ENCODE measurements at places on chromosomes 1 and 21.
A peak's percentile ranks its signal among the peaks of the same experiment; 100 is the strongest.

- peaks cover 18% of the 10 kb centered on the region for H3K36me3 ChIP-seq
- DNase-seq = no peak
- no peak overlapping the region for H3K27ac ChIP-seq
- H3K4me1 ChIP-seq = peaks cover 6% of the 10 kb centered on the region
Measured at GRCh38 chr1:183824291-183824690, 19.4 kb downstream of the RGL1 start.

GRCh38 chr21:23837564-23837963 lies 1769.7 kb downstream of the MRPL39 start:
- DNase-seq = no peak
- no peaks in the 10 kb centered on the region for H3K4me1 ChIP-seq
- H3K4me3 ChIP-seq = no peak overlapping the region

DNA sequence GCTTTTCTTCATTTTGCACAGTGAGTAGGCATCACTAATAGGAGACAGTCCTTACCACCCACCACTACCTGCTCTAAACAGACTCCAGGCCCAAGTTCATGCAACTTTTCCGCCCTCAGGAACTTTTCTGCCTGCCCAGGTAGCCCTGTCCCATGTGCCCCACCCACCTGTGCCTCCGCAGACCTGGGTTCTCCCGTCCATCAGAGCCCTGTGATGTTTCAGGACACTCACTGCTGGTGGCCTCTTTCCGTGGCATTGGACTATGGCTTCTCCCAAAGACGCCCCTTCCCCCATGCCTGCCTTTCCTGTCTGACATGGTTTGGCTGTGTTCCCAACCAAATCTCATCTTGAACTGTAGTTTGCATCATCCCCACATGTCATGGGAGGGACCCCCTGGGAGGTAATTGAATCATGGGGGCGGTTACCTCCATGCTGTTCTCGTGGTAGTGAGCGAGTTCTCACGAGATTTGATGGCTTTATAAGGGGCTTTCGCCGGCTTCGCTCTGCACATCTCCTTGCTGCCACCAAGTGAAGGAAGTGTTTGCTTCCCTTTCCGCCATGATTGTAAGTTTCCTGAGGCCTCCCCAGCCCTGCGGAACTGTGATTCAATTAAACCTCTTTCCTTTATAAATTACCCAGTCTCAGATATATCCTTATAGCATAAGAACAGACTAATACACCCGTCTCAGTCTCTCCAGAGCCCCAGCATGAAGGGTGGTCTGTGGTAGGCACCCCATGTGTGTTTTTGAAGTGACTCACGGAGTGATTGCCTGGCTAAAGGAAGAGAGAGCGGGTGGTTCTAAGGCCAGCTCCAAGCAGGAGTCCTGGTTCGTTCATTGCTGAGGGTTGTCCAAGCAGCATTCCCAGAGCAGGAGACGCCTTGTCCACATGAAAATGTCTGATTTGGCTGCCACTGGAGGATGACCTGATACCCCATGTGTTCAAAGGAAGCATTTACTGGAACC lies 86.0 kb upstream of the ZBTB40 start:
- no peak for DNase-seq
- H3K27ac ChIP-seq = no peak overlapping the region
- H3K27me3 ChIP-seq = peaks cover 20% of the 10 kb centered on the region

DNA sequence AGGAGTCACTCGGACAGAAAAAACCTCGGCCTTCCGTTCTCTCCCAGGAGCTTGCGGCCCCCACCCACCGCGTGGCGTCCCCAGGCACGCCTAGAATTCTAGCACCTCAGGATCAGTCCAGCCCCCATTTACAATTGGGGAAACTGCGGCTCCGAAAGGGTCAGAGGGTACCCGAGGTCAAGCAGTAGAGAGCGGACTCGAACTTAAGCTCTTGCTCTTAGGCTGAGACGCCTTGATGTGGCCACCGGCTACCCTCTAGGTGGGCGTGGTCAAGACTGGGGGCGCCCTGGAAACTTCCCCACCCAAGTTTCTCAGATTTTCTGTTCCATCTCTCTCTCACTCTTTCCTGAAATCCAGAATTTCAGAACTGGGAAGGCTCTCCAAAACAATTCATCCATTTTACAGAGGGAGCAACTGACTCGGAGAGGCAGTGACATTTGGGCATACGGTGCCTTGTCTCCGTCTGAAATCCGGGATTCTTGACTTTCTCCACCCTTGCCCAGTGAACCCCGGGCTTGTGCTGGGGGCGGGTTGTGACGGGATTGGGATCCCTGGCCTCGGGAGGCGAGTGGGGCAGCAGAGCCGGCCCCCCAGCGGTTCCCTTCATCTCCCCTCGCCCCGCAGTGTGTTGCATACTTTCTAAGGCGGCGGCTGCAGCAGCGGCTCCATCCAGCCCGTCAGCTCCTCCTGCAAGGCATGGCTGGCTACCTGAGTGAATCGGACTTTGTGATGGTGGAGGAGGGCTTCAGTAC lies 777 bp downstream of the AZIN2 start:
- no peak for DNase-seq
- peaks cover 15% of the 10 kb centered on the region for H3K27me3 ChIP-seq
- peaks cover 10% of the 10 kb centered on the region for H3K4me1 ChIP-seq
- H3K27ac ChIP-seq = no peak overlapping the region
- peak overlapping the region; percentile 83 for H3K4me3 ChIP-seq
- H3K36me3 ChIP-seq = no peaks in the 10 kb centered on the region

GRCh38 chr21:35007348-35007747 lies 41.8 kb downstream of the RUNX1 start:
- no peak for DNase-seq
- H3K4me3 ChIP-seq = no peak overlapping the region
- no peak overlapping the region for H3K27ac ChIP-seq
- peaks cover 2% of the 10 kb centered on the region for H3K27me3 ChIP-seq

DNA sequence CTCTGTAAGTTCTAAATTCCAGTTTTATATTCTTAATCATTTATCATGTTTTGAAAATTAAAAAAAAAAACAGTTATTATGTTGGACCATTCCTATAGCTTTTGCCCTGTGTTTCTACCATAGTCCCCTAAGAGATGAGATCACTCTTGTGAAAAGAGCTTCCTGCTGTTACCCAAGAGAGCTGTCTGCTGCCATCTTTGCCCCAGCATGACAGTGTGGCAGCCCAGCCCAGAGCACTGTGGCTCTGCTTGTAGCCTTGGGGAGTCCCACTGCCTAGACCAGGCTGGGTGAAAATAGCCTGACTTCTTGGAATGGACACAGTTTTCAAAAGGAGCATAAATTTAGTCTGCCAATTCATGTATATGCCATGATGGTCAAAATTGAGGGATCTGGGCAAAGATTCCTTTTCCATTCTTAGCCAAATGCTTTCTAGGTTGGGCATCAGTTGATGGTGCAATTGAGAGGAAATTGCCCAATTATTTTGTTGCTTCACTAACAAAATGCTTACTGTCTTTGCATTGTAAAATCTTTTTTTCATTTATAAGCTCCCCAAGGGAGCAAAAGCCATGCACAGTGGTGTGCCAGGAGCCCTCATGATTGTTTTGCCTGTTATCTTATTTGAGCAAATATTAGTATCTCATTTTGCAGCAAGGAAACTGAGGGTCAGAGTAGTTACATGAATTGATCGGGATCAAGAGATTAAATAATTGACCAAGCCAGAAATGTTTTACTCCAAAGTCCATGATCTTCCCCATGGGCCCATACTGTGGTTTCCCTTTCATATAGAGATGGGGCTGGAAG lies 72.8 kb downstream of the ETS2 start:
- DNase-seq = no peak
- no peaks in the 10 kb centered on the region for H3K36me3 ChIP-seq

GRCh38 chr1:221766210-221766609 lies 24.3 kb upstream of the DUSP10 start:
- DNase-seq = no peak
- peak overlapping the region; percentile 45 for H3K4me3 ChIP-seq
- H3K27me3 ChIP-seq = no peaks in the 10 kb centered on the region

- DNase-seq = no peak
- no peaks in the 10 kb centered on the region for H3K27me3 ChIP-seq
- no peak overlapping the region for H3K4me3 ChIP-seq
- H3K36me3 ChIP-seq = no peaks in the 10 kb centered on the region
Measured at GRCh38 chr1:93440706-93441105, 7.2 kb upstream of the FNBP1L start.

- peaks cover 61% of the 10 kb centered on the region for H3K4me1 ChIP-seq
- DNase-seq = no peak
- H3K27ac ChIP-seq = peak overlapping the region; percentile 96
- H3K36me3 ChIP-seq = no peaks in the 10 kb centered on the region
- H3K4me3 ChIP-seq = no peak overlapping the region
- H3K27me3 ChIP-seq = no peaks in the 10 kb centered on the region
Measured at GRCh38 chr1:94104127-94104684, 16.7 kb downstream of the ABCA4 start.

DNA sequence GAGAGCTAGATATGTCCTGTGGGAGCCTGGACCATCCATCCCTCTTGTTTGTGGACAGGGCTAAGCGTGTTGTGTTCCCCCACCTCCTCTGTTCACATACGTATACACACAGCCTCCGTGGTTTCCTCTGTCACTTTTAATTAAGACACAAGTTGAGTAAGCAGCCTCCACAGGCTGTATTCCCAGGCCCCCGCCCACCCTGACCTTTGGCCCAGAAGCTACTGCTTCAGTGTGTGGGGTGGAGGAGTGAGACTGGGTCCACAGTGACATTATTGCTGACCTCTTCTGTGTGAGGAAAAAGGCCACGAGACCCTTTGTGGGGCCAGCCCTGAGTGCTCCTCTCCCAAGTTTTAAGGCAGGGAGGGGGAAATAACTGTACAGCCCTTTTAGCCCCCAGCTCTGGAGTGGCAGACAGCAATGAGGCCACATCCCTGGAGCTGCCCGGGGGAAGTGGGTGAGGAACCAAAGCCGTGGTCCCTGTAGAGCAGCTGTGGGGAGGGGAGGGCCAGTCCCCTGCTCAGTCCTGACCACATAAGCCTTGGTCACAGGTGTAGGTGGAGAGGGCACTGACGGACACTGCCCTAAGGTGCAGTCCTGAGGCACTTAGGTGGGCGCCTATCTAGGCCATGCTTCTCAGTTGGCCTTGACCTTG lies 4.4 kb downstream of the ELOVL1 start:
- no peak for DNase-seq
- peak overlapping the region; percentile 36 for H3K27ac ChIP-seq
- peaks cover 47% of the 10 kb centered on the region for H3K36me3 ChIP-seq
- peak overlapping the region; percentile 51 for H3K4me3 ChIP-seq

DNA sequence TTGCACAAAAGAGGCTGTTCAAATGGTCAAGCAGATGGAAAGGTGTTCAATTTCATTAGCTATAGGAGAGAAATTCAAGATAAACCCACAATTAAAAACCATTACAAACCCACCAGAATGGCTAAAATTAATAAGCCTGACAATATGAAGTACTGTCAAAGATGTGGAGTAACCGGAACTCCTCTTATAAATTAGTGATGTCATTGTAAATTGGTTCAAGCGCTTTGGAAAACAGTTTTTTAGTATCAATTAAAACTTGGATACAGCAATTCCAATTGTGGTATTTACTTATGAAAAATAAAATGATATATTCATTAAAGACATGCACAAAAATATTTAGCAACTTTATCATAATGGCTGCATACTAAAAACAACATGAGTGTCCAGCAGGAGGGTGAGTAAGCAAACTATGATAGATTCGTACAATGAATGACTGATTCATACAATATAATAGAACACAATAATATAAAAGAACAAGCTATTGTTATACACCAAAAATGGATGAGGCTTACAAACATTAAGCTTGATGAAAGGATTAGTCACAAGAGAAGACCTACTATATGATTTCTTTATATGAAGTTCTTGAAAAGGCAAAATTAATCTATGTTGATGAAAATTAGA lies 38.4 kb upstream of the FGGY start:
- H3K4me1 ChIP-seq = peaks cover 12% of the 10 kb centered on the region
- H3K27ac ChIP-seq = no peak overlapping the region
- H3K4me3 ChIP-seq = no peak overlapping the region

GRCh38 chr1:239778208-239778813 lies 313.4 kb upstream of the FMN2 start:
- H3K27ac ChIP-seq = no peak overlapping the region
- DNase-seq = no peak
- no peaks in the 10 kb centered on the region for H3K27me3 ChIP-seq
- H3K4me3 ChIP-seq = no peak overlapping the region

DNA sequence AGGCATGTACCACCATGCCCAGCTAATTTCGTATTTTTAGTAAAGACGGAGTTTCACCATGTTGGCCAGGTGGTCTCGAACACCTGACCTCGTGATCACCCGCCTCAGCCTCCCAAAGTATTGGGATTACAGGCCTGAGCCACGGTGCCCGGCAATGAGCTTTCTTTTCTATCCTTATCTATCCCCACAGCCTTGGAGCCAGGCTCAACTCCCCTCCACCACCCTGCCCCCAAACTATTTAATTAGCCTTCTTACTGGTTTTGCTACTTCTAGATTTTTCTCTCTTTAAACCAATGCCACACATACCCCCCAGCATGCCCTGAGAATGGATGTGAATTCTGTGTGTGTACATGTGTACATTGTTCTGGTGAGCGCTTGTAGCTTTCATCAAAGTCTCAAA lies 5.7 kb upstream of the VANGL2 start:
- H3K27me3 ChIP-seq = peaks cover 9% of the 10 kb centered on the region
- peaks cover 9% of the 10 kb centered on the region for H3K4me1 ChIP-seq
- DNase-seq = no peak
- H3K27ac ChIP-seq = no peak overlapping the region
- no peak overlapping the region for H3K4me3 ChIP-seq

- no peak overlapping the region for H3K27ac ChIP-seq
- no peak overlapping the region for H3K4me3 ChIP-seq
- H3K36me3 ChIP-seq = peaks cover 3% of the 10 kb centered on the region
- no peaks in the 10 kb centered on the region for H3K27me3 ChIP-seq
- H3K4me1 ChIP-seq = no peaks in the 10 kb centered on the region
Measured at GRCh38 chr1:2404890-2405511, 7.4 kb downstream of the PEX10 start.

Measured in type B pancreatic cell (in vitro differentiated cells).